ENCODE measurements at places on chromosomes 12 and 14.

DNA sequence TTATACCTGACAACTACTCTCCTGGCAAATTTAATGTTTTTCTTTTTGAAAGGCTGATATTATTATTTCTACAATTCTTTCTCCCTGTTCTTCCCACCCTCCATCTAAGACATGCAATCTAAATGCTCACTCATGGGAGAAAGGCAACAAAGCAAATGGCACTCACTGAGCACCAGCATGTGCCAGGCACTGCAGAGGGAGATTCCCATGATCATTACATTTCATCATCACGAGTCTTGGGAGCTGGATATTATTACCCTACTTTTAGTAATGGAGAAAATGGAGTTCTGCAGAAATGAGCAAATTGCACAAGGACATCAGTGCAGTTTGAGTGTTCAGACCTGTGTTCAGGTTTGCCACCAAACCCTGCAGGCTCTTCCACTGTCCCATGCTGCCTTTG, 27.9 kb downstream of the PPM1H start:
- DNase-seq: no peak

- DNase-seq: no peak
Measured at GRCh38 chr14:89477391-89477790, 60.4 kb upstream of the FOXN3 start.

DNA sequence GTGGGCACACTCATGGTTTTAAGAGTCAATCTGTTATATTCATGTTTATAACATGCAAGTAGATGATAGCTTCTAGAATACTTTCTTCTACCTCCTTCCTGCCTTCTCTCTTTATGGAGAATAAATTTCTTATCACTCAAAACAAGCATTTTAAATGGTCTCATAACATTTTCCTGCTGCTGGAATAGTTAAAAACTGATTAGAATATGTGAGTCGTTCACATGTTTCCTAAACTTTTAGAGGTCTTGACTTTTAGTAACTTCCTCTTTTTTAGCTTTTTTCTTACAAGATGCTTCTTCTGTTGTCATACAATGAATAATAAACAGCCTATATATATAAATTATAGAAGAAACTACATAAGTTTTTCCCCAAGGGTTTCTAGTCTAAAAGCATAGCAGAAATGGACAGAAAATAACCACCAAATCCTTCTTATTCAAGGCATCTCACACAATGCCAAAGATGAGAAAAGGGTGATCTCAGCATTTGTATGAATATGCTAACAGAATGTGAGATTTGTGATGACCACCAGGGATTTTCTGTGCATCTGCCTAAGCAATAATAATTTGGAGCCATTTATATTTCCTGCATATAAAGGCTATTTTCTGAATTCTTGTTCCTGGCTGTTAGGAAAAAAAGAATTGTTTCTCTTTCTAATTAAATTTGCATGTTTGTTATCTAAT, 127.8 kb downstream of the DAAM1 start:
- no peak for DNase-seq

- no peak for DNase-seq
Measured at GRCh38 chr14:76868454-76869170, 42.4 kb downstream of the LRRC74A start.

DNA sequence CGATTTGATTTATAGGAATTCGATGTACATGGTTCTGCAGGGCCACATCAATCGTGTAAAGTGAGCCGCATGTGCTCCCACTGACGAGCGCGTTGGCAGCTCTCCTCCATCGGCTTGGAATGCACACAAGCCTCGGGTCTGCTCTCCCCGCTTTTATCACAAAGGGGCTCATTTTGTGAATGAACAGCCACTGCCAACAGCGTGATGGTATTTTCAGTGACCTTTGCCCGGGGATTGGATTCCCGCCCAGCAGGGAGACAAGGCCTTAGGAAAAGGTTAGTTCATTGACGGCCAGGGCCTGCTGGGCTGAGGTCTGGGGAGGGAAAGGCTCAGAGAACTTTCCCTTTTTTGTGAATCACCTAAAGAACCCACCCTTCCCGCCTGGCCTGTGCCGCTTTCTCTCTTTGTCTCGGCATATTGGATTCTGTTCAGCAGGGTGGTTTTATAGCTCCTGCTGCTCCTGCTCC, 232.1 kb downstream of the MSRB3 start:
- DNase-seq: no peak

DNA sequence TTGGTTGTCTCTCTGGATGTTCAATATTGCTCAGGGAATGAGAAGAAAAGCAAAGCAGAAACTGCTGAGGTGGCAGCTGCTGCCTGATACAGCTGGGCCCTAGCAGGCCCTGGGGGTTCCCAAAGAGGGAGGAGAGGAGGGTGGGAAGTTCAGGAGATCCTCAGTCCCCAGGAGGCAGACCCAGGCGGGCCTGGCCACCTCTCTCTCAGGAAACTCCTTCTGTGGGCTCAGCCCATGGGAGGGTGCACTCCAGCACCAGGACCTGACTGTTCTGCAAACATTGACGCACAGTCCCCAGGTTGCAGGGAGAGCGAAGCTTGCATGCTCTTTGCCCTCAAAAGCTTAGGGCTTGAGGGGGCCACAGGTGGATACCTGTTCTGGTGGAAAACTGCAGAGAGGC, 29.6 kb downstream of the IRF2BPL start:
- no peak for DNase-seq

- DNase-seq: no peak
Measured at GRCh38 chr14:55028476-55028875, 1.4 kb downstream of the SOCS4 start.

- peak; percentile 86 for DNase-seq
Measured at GRCh38 chr12:12696562-12697383, 790 bp upstream of the GPR19 start.

DNA sequence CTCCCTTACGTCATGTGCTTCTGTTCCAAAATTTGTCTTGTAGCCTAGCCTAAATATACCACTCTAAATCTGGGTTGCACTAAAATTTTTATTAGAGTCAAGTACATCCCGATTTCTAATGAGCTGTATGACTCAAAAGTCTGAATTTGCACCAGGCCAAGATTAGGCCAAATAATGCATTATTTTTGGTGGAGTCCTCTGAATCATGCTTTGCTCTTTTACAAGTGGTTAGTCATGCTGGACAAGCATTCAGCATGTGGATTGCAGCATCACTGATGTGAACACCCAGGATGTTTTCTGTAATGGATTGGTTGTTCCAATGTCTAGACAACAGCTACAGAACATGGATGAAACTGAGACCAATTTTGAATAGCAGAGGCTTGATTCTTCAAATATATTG, 23.7 kb downstream of the HEBP1 start:
- DNase-seq: peak; percentile 88
